ENCODE measurements at places on chromosomes 5 and 9.

- no peak overlapping the region for H3K4me3 ChIP-seq
- no peak for DNase-seq
- H3K36me3 ChIP-seq: no peaks in the 10 kb centered on the region
- no peak overlapping the region for H3K27ac ChIP-seq
- H3K27me3 ChIP-seq: no peaks in the 10 kb centered on the region
These were observed 15.2 kb upstream of the PHYKPL start for GRCh38 chr5:178247481-178248456.

- H3K27me3 ChIP-seq: no peaks in the 10 kb centered on the region
- no peak overlapping the region for H3K4me3 ChIP-seq
- H3K27ac ChIP-seq: no peak overlapping the region
- peaks cover 61% of the 10 kb centered on the region for H3K36me3 ChIP-seq
- DNase-seq: peak; percentile 55
- H3K4me1 ChIP-seq: no peaks in the 10 kb centered on the region
These were observed 22.6 kb downstream of the CLPTM1L start for GRCh38 chr5:1322036-1322900.

GRCh38 chr9:134227451-134228411 is 63.4 kb upstream of the RNU6ATAC start:
- H3K36me3 ChIP-seq: no peaks in the 10 kb centered on the region
- H3K4me1 ChIP-seq: peaks cover 19% of the 10 kb centered on the region
- no peak overlapping the region for H3K27ac ChIP-seq
- DNase-seq: no peak

GRCh38 chr5:15266229-15266628 is 233.8 kb upstream of the FBXL7 start:
- H3K4me3 ChIP-seq: no peak overlapping the region
- H3K27ac ChIP-seq: no peak overlapping the region
- no peak for DNase-seq
- no peaks in the 10 kb centered on the region for H3K36me3 ChIP-seq
